ENCODE measurements at places on chromosomes 4 and X.

- ATAC-seq, result no peak
Measured at GRCh38 chr4:126591583-126591982, 1041.2 kb upstream of the INTU start.

- no peak for ATAC-seq
Measured at GRCh38 chrX:136156560-136157117, 9.3 kb downstream of the FHL1 start.

- ATAC-seq, result no peak
Measured at GRCh38 chrX:45472968-45473367, 272.3 kb upstream of the DIPK2B start.

DNA sequence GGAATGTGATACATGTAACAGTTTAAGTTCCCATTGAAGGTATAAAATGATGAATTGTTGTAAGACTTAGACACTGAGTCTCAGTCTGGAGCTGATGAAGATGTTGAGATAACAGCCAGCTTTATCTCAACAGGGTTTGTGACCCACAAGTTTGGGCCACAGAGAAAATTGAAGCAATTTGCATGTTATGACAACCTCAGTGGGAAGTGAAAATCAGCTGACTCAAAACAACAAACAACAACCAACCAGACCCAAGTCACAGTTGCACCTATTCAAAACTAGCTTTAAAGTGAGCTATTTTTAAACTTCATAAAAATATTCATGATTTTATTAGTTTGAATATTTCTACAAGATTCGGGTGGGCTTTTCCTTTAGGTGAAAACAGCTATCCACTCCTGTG lies 8.0 kb downstream of the SFRP2 start:
- no peak for ATAC-seq

DNA sequence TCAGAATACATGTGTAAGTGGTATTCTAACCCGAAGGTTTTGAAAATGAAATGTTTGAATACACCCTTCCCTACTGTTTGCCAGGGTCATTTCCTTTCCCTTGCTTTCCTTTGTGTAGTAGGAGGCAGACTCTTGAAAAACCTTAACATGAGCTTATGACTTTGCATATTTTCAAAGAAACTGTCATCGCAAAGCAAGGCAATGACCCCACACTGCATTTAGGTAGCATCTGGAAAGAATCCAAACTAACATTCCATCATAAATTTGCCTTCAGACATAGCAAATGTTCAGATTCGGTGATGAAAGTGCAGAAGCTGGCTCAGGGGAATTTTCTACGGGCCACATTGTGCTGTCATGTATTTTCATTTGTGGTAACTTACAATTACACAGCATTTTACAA lies 32.3 kb downstream of the SH2D1A start:
- ATAC-seq, result no peak

DNA sequence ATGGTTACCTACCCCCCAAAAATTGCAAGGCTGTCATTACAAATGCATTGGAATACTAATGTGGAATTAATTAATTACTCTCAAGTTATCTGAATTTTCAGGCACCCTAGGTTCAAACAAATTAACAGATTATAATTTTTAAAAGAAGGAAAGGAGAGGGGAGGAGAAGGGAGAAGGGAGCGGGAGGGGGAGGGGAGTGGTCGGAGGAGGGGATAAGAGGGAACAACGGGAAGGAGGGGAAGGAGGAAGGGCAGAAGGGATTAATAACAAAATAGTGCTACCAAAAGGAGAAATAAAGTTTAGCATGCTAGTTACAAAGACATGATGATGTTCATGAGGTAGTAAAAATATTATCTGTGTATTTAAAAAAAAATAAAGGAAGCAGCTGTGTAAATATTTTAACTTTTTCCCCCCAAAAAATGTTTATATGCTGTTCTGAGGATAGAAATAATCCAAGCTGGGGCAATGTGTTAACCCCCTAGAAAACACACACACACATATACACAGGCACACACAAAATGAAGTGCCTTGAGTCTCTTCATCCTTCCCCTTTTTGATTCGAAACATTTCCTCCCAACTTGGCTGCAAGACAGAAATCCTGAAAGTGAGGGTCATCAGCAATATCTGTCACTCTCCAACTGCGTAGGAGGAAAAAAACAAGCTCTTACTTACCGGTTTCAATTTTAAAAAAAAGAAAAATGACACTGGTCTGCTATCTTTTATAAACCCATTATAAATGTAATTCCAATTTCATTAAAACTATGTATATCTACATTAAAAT lies 58.8 kb downstream of the PPP3CA start:
- ATAC-seq, result no peak

DNA sequence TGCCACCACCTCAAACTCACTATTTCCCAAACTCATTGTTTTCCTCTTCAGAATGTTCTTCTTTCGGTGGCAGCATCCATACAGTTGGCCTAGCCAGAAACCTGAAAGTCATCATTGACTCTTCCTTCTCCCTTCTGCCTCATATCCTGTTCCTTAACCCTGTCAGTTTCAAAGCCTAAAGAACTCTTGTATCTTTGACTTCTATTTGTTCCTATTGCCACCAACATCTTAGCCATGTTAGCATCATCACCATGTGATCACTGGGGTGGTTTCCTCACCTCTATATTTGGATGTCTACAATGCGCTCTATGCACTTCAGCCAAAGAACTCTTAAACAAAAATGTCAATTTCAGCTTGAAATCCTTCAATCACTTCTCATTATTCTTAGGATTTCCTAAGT lies 29.0 kb downstream of the DDX60L start:
- ATAC-seq, result no peak

DNA sequence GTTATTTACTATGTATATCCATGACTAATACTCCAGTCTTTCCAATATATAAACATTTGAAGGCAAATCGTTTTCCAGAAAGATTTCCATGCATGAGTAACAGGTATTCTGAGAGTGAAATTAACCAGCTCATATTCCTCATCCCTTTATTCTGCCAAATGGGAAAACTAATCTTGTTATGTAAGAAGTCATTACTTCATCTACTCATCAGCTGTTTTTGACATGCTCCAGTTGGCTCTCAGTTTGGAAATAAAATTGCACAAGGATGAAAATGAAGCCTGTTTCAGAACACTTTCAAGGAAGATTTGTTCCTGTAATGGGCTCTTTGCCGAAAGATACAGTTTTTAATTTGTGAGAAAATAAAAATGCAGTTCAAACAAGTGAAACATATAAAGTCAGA lies 121.9 kb downstream of the KCTD8 start:
- no peak for ATAC-seq

DNA sequence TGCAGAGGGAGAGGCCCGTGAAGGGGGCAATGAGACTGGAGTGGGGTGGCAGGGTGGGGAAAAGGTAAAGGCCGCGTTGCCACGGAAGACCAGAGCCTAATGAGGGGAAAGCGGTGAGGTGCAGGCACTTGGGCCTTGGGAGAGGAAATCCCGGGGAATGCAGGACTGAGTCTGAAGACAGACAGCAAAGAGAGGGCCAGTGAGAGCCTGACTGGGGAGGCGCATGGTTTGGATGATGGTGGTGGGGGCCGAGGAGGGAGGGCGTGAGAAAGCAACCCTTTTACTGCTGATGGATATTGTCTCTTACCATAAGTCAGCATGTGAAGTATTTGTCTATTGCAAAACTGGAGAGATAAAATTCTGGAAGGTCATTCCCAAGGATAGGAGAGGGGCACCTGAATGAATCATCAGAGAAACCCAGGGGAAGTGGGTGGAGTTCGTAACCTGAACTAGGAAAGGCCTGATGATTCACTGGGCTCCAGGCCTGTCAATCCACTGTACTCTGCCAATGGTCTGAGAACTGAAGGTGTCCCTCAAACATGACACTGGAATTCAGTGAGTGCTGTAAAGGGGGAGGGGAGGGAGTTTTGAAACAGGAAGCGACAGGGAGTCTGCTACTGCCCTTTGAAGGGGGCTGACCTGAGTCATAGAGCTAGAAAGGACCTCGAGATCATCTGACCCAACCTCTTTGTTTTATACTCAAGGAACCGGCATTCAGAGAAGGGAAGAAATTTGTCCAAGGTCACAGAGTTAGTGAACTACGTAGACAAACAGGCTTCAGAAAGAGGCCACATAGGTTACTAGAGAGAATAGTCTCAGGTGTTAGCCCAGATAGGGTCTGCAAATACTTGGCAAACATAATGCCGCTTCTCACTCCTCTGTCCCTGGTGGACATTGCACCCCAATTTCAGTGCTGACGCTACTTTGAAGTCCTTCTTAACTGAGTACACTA lies 52.2 kb downstream of the NALF2 start:
- ATAC-seq, result no peak

DNA sequence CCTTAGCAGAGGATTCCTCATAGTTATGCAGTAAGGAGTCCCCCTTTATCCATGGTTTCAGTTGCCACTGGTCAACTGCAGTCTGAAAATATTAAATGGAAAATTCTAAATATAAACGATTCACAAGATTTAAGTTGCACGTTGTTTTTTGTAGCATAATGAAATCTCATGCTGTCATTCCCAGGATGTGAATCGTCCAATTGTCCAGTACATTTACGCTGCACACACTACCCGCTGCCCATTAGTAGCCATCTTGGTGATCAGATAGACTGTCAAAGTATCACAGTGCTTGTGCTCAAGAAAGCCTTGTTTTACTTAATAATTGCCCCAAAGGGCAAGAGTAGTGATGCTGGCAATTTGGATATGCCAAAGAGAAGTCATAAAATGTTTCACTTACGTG lies 434.8 kb downstream of the MAPK10 start:
- ATAC-seq, result no peak

GRCh38 chr4:149031399-149031798 lies 589.2 kb upstream of the NR3C2 start:
- ATAC-seq, result peak; percentile 69

DNA sequence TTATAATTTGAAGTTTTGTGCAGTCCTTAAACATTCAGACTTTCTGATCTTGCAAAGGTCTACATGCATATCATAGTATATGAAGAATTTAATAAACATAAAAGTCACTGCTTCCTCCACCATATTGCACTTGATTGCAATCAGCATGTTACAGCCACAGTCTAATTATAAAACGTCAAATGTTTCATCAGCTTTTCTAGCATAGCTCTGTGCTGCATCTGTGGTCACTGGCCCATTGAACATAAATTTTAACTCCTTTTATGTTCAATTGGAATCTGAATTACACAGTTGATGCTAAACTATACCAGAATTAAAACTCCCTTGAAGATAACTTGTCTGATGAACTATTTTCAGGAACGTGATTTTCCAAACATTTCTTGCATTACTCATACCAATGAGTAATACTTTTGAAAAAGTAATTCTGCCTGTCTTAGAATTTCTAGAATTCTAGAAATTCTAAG lies 329.1 kb downstream of the GALNTL6 start:
- no peak for ATAC-seq

GRCh38 chr4:2689825-2690700 lies 66.1 kb downstream of the TNIP2 start:
- peak; percentile 57 for ATAC-seq

- peak; percentile 26 for ATAC-seq
Measured at GRCh38 chrX:48938721-48939425, 18.5 kb downstream of the OTUD5 start.

DNA sequence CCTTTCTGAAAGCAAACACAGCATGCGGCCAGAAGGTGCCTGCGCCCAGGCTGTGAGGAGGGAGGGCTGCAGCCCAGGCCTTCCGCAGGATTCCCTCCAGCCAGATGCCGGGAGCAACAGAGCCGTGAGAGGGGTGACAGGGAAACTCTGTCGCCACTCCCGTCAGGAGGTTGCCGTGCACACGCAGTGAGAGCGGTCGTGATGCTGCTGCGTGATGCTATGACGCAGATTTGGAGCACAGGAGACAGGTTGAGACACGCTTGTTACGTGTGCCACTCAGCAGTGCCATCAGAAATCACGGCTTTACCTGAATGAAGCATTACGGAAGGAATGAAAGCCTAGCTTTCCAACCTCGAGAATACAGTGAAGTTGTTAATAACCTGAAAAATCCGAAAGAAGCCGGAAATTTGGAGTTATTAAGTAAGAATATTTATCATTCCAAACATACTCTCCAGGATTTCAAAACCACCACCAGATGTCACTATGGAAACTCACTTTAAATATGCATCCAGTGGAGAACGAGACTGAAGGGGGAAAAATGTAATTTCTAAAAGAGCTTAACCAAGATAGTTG lies 54.4 kb downstream of the FAT1 start:
- ATAC-seq, result peak; percentile 44
